Naive thymus-derived CD4-positive, alpha-beta T cell (primary cell): ENCODE measurements at places on chromosomes 11 and 22.
A peak's percentile ranks its signal among the peaks of the same experiment; 100 is the strongest.

DNA sequence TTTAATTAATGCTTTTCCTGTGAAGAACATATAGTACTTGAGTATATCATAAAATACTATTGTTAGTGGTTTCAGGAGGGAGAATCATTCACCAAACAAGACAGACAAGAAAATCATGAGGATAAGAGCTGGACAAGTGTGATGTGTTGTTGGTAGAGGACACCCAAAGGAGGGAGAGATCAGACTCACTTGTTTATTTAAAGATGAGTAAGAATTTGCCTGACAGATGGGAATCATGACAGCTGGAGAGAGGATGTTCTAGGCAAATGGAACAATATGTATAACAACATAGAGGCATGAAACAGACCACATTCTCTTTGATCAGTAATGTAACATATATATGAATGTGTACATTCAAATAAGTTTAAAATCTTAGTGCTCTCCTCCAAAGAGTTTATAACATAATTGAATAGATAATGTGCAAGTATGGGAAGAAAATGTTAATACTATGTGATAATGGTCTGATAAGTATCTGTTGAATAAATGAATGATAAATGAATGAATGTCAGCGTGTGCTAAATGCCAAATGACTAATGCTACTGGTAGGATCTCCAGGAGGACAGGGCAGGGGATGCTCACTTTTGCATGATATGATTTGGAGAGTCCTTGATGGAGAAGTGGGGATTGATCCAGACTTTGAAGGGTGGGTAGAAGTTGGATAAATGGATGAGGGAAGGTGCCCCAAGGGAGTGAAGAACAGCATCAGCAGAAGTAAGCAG lies 228.9 kb upstream of the SORL1-AS1 start:
- DNase-seq, result no peak

GRCh38 chr11:120258661-120259060 lies 18.7 kb downstream of the POU2F3 start:
- no peak for DNase-seq

GRCh38 chr11:2209370-2209801 lies 37.8 kb upstream of the TH start:
- DNase-seq, result no peak

GRCh38 chr11:2911785-2912391 lies 17.3 kb downstream of the PHLDA2 start:
- no peak for DNase-seq

DNA sequence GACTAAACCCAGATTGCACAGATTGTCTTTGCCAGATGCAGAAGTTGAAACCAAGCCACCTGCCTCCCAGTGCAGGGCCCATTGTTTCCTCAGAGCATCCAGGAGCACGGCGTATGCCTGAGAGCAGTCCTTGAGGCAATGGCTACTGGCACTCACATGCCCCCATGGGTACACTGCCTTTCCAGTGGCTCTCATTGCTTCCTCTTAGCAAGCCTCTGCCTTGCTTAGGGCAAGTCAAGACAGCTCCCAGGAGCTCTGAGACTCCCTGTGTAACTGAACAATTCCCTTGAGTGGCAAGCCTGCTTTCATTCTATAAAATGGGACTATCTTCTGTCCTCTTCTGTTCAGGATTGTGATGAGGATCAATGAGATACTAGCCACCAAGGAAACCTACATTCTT lies 4.1 kb downstream of the SYTL2 start:
- DNase-seq, result no peak

- DNase-seq, result no peak
Measured at GRCh38 chr11:129267716-129268115, 75.6 kb upstream of the ARHGAP32 start.

- no peak for DNase-seq
Measured at GRCh38 chr11:68168694-68169093, 44.4 kb downstream of the KMT5B start.

DNA sequence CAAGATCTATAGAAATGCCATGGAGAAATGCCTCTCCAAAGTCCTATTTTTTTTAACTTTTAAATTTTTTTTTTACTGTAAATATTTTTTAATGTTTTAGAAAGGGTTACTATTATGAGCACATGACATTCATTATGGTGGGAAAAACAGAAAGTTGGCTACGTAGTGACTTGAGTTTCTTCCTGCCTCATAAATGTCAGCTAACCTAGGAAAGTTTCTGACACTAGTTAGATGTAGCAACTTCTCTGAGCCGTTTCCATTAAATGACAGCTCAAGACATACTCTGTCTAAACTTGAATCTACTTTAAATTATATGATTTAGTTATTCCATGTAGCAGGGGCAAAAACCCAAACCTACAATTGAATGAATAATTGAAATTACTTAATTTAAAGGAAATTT lies 18.4 kb upstream of the CTSC start:
- no peak for DNase-seq

- no peak for DNase-seq
Measured at GRCh38 chr11:121958323-121958970, 157.6 kb downstream of the BLID start.

DNA sequence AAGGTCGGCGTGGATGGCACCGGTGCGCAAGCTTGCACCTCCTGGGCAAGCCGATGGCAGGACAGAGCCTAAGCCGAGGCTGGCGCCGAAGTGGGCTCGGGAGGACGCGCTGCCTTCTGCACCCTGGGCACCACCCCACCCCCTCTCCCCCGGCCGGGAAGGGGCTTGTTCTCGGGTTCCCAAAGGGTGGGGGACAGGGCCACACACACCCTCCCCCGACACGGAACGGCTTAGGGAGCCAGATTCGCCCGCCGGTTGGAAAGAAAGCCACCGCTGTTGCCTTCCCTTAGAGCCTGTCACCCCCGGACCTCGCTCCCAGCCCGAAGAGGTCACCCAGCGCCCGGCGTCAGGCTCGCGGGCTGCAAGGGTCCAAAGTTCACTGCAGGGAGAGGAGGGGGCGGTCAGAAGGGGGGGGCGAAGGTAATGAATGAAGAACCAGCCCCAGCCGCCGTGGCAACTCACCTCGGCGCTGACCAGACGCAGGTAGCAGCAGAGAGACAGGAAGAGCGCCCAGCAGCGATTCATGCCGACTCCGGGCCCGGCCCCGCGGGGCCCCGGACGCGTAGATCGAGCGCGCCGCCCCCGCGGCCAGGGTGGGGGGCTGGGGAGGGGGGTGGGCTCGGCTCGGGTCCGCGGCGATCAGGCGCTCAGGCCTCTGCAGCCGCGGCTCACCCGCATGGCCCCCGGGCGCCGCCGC lies 1.2 kb downstream of the PDGFB start:
- DNase-seq, result no peak

DNA sequence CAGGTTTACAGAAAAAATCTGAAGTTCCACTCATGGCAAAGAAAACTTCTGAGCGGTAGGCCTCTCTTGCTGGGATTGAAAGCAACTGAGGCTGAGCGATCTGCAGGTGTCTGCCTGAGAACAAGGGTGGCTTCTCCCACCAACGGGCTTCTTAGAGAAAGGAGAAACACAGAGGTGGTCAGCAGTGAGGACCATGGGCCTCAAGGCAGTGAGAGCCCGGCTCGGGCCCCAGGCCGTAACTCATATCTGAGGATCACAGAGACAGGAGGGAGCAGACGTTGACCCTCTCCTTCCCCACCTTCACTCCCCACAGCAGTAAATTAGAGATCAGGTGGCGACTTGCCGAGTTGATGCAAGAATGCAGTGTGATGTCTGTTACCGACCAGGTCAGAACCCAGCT lies 50.9 kb upstream of the RTL6 start:
- DNase-seq, result no peak

- DNase-seq, result no peak
Measured at GRCh38 chr11:35919244-35919643, 24.6 kb upstream of the LDLRAD3 start.

GRCh38 chr11:8086001-8086479 lies 5.0 kb downstream of the TUB start:
- DNase-seq, result no peak

DNA sequence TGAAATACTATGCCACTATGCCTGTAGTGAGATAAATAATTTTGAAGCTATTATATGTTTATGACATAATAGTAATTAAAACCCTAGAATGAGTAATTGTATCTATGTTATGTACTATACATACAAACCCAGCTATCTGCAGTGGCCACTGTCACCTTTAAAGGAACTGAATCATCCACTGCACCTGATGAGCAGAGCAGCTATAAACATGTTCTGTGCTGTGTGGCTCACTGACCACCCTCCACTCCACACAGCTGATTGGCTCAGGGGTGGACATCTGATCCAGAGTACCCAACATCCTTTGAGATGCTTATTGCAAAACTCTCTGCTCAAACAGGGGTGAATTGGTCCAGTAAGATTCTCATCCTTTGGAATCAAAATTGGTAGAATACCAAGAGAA lies 19.2 kb upstream of the RRAS2 start:
- DNase-seq, result no peak

DNA sequence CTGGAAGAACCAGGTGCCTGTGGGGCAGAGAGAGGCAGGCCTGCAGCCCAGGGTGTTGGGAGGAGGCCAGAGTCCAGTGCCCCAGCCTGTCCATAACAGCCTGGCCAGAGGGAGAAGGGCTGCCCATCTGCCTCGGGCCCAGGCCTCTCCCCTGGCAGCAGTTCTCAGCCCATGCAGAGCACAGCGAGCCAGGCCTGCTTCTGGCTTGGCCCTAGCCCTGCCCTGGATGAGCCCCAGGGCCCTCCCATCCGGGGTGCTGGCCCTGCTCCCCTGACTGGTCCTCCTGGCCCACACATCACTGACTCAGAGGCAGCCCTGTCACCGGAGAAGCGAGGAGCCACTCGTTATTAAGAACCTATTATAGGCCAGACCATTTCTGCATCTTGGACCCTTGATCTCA lies 19.7 kb upstream of the MYRF start:
- no peak for DNase-seq

GRCh38 chr11:69595805-69596665 lies 44.9 kb upstream of the CCND1 start:
- no peak for DNase-seq

GRCh38 chr11:47189100-47189834 lies 3.0 kb upstream of the PACSIN3 start:
- DNase-seq, result no peak

DNA sequence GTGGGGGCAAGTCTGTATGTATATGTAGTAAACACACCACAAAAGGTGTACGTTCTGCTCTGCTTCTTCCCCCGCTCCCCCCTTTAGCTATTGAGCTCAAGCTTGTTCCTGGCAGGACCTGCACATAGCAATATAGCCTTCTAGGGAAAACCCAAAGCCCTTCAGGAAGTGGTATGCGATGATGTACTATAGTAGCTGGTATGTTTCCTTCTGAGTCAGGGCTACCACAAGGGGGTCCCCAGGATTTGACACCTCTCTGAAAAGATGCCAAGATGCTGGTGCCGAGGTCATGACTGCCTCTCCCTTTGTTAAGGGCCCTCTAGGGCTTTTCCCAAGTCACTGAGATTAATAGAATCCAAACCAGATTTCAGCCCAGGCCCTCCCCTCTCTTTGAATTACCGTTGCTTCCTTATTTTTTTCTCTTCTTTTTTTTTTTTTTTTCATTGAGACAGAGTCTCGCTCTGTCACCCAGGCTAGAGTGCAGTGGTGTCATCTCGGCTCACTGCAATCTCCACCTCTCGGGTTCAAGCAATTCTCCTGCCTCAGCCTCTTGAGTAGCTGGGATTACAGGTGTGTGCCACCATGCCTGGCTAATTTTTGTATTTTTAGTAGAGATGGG lies 268.4 kb downstream of the ETS1 start:
- peak; percentile 75 for DNase-seq

DNA sequence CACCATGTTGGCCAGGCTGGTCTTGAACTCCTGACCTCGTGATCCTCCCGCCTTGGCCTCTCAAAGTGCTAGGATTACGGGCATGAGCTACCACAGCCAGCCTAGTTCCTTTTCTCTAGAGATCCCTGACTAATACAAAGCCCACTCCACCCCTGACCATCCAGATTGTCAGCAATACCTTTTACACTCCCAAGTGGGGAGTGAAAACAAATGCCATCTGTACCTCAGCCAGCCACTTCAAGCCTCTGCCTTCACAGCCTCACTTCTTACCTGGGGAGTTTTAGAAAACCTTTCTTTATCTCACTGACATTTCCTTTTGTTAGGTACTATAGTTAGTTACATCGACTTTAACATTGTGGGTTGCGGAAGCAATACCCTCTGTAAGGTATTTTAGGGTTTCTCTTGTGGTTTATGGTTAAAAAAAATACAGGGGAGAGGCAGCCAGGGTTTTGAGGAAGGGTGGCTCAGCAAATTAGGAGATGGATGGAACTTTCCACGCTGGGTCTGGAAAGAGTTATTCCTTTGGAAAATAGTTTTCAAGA lies 8.9 kb downstream of the TOM1 start:
- DNase-seq, result peak; percentile 10

DNA sequence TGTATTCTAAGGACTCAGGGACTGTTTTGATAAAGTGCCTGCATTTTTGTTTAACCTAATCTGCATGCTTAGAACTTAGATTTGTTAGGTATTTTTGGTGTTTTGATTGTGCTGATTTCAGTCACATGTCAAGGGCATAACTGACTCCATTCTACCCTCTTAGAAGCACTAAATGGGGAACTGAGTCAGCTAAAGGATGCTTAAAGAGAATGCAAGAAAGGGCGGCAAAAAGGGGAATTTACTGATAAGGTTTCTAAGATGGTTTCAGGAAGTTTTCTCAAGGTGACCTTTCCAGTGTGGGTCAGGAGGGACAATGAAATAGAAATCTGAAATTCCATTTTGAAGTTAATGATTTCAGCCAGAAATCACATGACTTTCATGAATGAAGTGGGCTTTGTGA lies 43.0 kb downstream of the MMP20 start:
- DNase-seq, result no peak

GRCh38 chr11:27868226-27868625 lies 168.0 kb upstream of the BDNF start:
- no peak for DNase-seq

- DNase-seq, result no peak
Measured at GRCh38 chr11:79419120-79419519, 21.7 kb downstream of the TENM4 start.

DNA sequence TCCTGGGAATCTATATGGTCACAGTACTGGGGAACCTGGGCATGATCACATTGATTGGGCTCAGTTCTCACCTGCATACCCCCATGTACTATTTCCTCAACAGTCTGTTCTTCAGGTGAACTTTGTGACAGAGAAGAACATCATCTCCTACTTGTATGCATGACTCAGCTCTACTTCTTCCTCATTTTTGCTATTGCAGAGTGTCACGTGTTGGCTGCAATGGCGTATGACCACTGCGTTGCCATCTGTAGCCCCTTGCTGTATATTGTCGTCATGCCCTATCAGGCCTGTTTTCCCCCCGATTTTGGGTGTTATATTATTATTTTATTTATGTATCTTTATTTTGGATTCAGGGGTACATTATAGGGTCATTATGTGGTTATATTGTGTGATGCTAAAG lies 2.4 kb upstream of the OR8G1 start:
- no peak for DNase-seq

GRCh38 chr11:104618954-104619353 lies 279.3 kb downstream of the CASP12 start:
- DNase-seq, result no peak

GRCh38 chr11:107467696-107468095 lies 10.1 kb upstream of the CWF19L2 start:
- DNase-seq, result no peak

GRCh38 chr11:29027436-29027835 lies 919.2 kb downstream of the METTL15 start:
- no peak for DNase-seq

GRCh38 chr11:42161886-42162285 lies 702.4 kb upstream of the LRRC4C start:
- DNase-seq, result no peak
